ENCODE measurements at places on chromosomes 3 and 15. TPM values are rescaled to one million over a fixed set of nuclear protein-coding genes. Genes with fewer than 3 reads are reported as not detected.

- DNase-seq, result peak; percentile 95
These were observed 2.9 kb downstream of the TNFSF10 start for GRCh38 chr3:172520301-172520831.

DNA sequence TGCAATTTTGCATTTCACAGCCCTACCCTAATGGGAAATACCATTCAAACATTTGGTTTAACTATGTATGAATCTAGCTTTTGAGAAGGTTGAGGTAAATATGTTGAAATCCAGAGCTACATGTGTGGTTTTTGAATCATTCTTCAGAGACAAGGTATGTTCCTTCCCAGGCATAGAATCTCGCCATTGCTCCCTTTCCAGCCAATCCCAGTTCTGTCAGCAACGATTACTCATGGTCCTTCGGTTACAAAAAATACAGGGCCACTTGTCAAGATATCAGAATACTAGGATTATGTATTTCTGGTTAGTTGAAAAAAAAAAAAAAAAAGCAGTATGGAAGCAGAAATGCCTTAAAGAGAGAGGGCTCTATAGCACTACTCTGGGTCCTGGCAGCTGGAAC lies 182.4 kb downstream of the RBMS3 start:
- no peak for DNase-seq

- no peak for DNase-seq
These were observed 23.8 kb downstream of the LYSMD4 start for GRCh38 chr15:99709243-99709986.

DNA sequence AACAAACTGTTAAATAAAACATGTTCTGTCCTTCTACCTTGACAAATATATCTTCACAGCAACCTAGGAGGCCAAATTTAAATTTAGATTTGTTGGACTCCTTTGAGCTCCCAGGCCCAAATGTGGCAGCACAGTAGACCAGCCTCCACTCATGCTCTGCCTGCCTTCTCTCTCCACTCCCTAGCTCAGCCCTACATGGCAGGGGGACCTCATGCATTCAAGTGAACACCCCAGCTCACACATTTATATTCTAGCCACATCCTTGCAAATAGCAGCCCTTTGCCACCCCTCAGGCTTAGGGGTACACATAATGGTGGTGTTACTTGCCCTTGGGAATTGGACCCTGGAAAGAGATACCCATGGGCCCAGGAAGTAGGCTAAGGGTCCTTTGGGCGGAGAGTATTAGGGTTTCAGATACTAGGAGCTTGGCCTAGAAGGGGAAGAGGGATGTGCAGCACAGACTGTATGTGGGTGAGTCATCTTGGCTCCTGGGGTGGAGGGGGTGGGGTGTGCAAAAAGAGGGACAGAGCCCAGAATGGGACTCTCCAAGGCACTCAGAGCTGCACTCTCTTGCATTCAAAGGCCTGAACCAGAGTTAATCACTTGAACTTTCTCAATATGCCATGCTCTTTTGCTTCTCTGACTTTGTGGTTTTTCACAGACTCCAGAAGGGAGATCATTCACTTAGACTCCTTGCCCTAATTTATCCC lies 268.4 kb upstream of the ROPN1 start:
- peak; percentile 73 for DNase-seq

DNA sequence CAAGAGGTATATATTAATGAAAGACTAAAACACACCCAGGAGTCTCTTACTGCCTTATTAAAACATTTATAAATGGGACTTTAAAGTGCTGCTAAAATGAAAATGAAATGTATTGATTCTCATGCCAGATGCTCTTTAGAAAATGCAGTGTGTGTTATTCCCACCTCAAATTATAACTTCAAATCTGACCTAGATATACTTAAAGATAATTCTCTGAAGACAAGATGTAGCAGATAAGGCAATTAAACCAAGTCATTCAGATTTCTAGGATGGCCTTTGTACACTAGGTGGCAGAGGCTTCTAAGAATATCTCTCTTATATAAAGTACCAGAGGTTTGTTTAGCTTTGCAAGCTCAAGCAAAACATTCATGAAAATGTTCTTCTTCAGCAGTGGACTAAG lies 26.9 kb upstream of the GOLGA8B start:
- DNase-seq, result peak; percentile 38

- no peak for DNase-seq
These were observed 15.2 kb downstream of the NRROS start for GRCh38 chr3:196654735-196655090.

DNA sequence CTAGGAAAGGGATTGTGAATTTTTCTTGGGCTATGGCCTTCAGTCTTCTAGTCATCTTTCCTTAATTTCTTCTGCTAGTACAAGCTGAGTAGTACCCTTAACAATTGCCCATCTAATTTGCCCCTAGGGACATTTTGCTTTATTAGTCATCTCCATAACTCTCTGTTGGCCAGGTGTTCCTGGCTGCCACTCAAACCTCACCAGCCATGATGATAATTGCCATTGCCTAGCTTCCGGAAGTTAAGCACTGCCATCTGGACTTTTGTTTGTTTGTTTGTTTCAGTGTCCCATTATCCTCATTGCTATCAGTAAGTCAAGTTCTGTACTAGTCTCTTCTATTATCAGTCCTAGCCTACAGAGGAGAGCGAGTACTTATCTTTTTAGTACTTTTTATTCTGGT lies 36.6 kb upstream of the UBL7 start:
- DNase-seq, result no peak

GRCh38 chr3:151584566-151584965 lies 123.7 kb upstream of the IGSF10 start:
- no peak for DNase-seq

LMOD3 gene
- not detected for total RNA-seq

Data from IMR-90 (cell line).